ENCODE measurements at places on chromosomes 7 and 10. TPM values are rescaled to one million over a fixed set of nuclear protein-coding genes. Genes with fewer than 3 reads are reported as not detected.

GRCh38 chr7:77570330-77571011 is 33.4 kb downstream of the PTPN12 start:
- DNase-seq, result no peak

DNA sequence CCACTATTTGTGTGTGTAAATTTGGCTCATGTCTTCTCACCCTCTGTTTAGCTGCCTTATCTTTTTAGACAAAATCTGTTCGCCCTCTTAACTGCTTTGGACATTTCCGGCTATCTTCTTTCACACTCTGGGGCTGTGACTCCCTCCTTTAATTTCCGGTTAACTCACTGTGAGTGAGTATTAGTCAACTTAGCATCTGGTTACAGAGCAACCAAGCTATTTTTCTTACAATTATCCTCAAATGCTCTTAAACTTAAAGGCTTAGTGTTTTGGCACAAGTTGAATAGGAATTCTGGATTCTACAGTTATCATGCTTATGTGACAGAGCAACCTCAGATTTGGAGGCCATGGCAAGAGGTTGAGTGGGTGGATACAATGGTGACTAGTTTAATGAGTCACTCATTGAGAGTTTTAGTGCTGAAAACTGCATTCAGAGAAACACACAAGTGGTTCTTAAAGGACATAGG is 177.6 kb upstream of the SEMA3A start:
- DNase-seq, result no peak

GRCh38 chr10:58275261-58275660 is 6.3 kb downstream of the CISD1 start:
- DNase-seq, result no peak

GRCh38 chr7:4738711-4739527 is 36.5 kb upstream of the AP5Z1 start:
- DNase-seq, result no peak

- DNase-seq, result no peak
These were observed 411.0 kb upstream of the DPP6 start for GRCh38 chr7:153641199-153641598.

- no peak for DNase-seq
These were observed 249.2 kb upstream of the HABP2 start for GRCh38 chr10:113303544-113304146.

- DNase-seq, result no peak
These were observed 14.0 kb downstream of the TMEM130 start for GRCh38 chr7:98855610-98856422.

DNA sequence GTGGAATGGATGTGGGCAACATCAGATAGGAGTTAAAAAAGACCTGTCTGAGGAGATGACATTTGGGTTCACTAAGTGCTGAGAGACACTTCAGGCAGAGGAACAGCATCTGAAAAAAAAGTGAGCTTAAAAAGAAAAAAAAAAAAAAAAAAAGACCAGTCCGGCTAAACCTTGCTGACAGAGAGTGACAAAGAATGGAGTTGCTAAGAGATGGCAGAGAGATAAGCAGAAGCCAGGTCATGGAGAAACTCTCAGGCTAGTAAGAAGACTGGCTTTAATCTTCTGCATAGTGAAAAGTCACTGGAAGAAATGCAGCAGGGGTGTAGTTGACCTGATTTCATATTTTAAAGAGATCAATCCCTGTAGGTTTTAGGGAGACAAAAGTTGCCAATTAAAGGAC is 711.1 kb upstream of the SEMA3D start:
- no peak for DNase-seq

- DNase-seq, result peak; percentile 37
These were observed 21.6 kb upstream of the GRID1 start for GRCh38 chr10:86388119-86388704.

GRCh38 chr7:91408388-91409154 is 144.3 kb downstream of the FZD1 start:
- DNase-seq, result no peak

DNA sequence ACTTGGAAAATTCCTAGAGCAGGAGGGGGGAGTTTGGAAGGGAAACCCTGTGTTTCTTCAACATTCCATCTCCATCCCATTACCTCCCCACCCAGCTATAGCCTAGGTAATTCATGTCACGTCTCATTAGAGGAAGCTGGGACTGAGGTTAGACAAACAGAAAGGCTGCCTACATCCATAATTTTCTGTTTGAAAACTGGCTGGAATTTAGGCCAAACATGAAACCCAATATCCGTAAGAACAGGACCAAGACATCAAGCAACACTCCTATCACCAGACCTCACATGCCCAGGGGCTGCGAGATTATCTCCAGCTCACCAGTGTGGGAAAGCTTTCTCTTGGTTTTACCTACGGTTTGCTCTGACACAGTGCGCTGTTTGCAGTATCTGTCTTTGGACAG is 316.3 kb downstream of the FRMD4A start:
- DNase-seq, result no peak

GRCh38 chr10:88113657-88114272 is 250.3 kb downstream of the PTEN start:
- no peak for DNase-seq

DNA sequence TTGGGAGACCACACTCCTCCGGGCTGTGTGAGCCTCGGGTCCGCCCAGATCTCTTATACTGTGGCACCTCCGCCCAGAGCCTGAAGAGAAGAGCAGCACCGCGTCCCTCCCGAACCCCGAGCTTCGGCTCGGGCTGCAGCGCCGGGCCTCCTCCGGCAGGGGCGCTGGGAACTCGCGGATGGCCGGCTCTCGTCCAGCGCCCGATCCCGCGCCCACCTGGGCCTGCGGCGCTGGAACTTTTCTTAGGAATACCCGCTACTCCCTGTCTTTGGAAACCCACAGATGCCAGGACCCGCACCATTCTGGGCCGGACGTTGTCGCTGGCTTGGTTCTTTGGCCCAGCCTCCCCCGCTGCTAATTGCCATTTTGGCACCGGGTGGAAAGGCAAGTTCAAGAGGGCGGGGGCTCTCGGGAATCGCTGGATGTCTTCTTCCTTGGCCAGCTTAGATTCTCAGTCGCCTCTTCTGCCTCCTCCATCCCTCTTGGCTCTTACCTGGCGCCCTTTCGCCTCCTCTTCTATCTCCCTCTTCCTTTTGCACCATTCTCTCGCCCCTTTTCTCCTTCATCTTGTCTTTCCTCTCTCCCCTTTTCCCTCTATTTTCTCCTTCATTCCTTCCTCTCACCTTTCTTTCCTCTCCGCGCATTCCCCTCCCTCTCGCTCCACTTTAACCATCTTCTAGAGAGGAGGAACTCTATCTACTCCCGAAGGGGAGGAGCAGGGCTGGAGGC is 2.1 kb upstream of the SORCS3 start:
- no peak for DNase-seq

The ST8SIA6 gene
- total RNA-seq, result 0.73 TPM

The OR2A5 gene
- total RNA-seq, result not detected

Data from ureter (tissue), 1 donor.